ENCODE measurements at places on chromosomes 7 and 10. TPM values are rescaled to one million over a fixed set of nuclear protein-coding genes. Genes with fewer than 3 reads are reported as not detected.

Gene ABCC2
- 132 TPM for total RNA-seq

Gene TAS2R4
- total RNA-seq = 0.65 TPM

Gene MAT1A
- total RNA-seq = not detected

Gene SCIN
- total RNA-seq = 0.92 TPM

Gene CPVL
- total RNA-seq = not detected

Gene GDF10
- not detected for total RNA-seq

Gene GRM3
- not detected for total RNA-seq

Gene STAG3
- total RNA-seq = 0.83 TPM

Gene VIPR2
- total RNA-seq = not detected

Gene ANKRD61
- total RNA-seq = not detected
